Thymus (tissue), 14 donors: ENCODE measurements at places on chromosomes 1 and 21. TPM values are rescaled to one million over a fixed set of nuclear protein-coding genes. Genes with fewer than 3 reads are reported as not detected.

DNA sequence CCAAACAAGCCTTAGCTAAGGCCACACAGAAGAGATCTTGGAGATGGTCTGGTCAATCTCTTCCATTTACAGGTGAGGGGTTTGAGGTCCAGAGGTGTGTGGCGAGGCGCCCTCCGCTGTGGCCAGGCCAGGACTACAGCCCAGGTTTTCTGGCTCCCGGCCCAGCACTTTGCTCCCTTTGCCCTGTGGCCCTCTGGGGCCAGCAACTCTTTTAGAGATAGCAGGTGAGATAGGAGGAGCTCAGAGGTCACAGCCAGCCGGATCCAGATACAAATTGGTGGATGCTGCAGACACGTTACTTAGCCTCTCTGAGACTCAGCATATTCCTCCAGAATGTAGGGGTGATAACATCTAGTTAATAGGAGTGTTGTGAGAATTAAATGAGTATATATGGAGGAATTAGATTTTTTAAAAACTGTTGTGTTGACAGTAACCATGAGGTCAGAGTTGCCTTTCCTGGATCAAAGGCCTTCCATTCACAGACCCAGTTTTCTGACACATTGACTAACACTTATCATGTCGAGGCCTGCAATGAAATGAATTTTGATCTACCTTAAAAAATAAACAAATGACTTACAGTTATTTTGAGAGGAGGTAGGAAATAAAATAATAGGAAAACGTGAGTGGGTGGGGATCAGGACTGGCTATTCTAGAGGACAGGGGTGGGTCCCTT lies 16.6 kb downstream of the TEX35 start:
- no peak overlapping the region for H3K4me3 ChIP-seq
- no peaks in the 10 kb centered on the region for H3K27me3 ChIP-seq
- H3K36me3 ChIP-seq: no peaks in the 10 kb centered on the region
- no peaks in the 10 kb centered on the region for H3K4me1 ChIP-seq

SLC27A3 gene
- total RNA-seq: 8.4 TPM

UBE2U gene
- total RNA-seq: not detected

DNA sequence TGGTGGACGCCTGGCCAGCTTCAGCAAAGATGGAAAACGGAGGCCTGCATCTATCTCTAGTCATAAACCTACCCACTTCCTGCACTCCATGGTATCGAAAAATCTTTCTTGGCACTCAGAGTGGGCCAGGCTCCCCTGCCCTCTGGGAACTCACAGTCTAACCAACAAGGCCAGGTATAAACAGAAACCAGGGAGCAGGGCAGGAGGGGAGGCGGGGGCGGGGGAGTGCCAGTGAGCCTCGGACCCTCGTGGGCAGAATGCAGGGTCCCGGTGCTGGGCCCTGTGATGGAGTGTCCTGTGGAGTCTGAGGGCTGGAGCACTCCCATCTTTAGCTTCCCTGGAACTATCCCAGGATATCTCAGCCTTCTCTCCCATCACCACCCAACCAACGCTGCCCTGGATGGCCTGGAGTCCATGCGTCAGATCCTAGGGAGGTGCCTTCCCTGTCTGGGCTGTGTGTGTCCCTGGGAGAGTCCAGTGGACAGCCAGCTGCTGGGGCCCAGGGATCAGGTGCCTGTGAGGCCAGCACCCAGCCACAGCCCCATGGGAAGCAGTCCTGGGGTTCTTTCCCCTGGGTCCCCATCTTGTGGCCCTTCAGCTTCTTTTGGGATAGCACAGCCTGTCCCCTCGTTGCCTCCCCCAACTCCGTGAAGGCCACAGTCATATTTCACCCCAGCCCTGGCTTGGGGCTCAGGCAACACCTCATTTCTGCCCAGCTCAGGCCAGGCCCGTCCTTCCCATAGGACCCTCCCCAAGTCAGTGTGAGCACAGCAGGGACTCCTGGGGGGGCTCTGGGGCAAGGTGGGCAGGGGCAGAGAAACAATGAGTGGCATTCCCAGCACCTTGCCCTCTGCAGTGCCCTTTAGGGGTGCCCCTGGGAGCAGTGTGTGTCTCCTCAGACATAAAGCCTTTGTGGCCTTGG lies 1.1 kb upstream of the EPS8L3 start:
- no peaks in the 10 kb centered on the region for H3K4me1 ChIP-seq
- no peaks in the 10 kb centered on the region for H3K36me3 ChIP-seq
- no peak overlapping the region for H3K4me3 ChIP-seq
- no peak for DNase-seq

GRCh38 chr21:39612233-39613040 lies at the start of gene B3GALT5:
Gene B3GALT5, plus strand, starts transcription at chr21:39612940. Its CDS starts 47,620 bp downstream, at chr21:39660560.
- no peaks in the 10 kb centered on the region for H3K36me3 ChIP-seq
- H3K4me1 ChIP-seq: no peaks in the 10 kb centered on the region
- no peak within 1 kb of the TSS for H3K27ac ChIP-seq
- no peak for DNase-seq
- peaks cover 46% of the 10 kb centered on the region for H3K27me3 ChIP-seq

- no peaks in the 10 kb centered on the region for H3K36me3 ChIP-seq
- H3K4me3 ChIP-seq: no peak overlapping the region
- no peak overlapping the region for H3K27ac ChIP-seq
- H3K4me1 ChIP-seq: no peaks in the 10 kb centered on the region
- DNase-seq: no peak
These were observed 9.1 kb downstream of the SYT2 start for GRCh38 chr1:202701200-202701599.
